ENCODE measurements at places on chromosomes 3 and 15.
A peak's percentile ranks its signal among the peaks of the same experiment; 100 is the strongest.

GRCh38 chr3:882533-882932 is 210.3 kb upstream of the CNTN6 start:
- DNase-seq = no peak

GRCh38 chr3:33074217-33075067 is 22.5 kb downstream of the GLB1 start:
- DNase-seq = peak; percentile 75

GRCh38 chr3:25556447-25556846 is 108.3 kb downstream of the TOP2B start:
- no peak for DNase-seq

DNA sequence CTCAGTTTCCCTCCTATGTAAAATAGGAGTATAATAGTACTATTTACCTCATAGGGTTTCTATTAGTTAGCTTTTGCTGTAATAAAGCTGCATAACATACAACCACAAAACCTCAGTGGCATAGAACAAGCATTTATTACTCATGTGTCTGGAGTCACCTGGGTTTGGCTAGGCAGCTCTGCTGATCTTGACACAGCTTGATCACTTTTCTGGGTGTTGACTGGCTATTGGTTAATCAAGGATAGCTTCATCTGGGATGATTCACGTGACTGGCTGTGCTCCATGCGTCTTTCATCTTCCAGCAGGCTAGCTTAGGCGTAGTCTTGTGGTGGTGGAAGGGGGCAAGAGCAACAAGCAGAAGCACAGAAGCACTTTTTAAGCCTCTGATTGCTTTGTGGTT is 112.6 kb downstream of the SQOR start:
- no peak for DNase-seq

DNA sequence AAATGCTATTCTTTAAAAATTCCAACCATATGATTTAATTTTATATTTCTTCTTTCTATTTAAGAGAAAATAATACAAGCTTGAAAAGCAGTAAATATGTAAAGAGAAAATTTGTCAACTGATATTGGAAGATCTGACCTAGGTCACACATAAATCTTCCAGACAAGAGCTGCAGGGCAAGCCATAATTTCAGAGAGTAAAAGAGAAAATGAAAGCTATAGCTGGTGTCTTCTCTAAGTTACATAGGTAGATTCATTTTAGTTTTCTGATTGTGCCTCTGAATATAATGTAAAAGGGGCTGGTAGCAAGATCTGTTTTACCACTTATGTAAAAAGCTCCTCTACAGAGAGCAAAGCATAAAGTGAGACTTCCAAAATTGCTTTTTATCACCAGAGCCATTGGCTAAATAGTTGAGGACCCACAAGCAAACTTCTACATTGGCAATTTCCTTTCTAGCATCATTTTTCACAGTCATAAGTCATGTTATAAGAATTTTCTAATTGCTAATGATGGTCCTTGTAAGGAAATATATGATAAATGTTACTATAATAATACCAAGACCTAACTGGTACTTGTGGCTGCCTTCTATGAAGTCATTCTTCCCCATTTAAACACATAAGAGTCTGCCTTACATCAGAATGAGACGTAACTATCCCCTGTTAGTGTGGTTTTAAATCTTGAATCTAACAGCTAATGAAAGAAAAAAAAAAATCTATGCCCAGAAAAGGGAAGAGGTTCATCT is 80.8 kb upstream of the SKOR1 start:
- DNase-seq = no peak

GRCh38 chr3:133455960-133456359 is 56.1 kb downstream of the BFSP2 start:
- DNase-seq = no peak

DNA sequence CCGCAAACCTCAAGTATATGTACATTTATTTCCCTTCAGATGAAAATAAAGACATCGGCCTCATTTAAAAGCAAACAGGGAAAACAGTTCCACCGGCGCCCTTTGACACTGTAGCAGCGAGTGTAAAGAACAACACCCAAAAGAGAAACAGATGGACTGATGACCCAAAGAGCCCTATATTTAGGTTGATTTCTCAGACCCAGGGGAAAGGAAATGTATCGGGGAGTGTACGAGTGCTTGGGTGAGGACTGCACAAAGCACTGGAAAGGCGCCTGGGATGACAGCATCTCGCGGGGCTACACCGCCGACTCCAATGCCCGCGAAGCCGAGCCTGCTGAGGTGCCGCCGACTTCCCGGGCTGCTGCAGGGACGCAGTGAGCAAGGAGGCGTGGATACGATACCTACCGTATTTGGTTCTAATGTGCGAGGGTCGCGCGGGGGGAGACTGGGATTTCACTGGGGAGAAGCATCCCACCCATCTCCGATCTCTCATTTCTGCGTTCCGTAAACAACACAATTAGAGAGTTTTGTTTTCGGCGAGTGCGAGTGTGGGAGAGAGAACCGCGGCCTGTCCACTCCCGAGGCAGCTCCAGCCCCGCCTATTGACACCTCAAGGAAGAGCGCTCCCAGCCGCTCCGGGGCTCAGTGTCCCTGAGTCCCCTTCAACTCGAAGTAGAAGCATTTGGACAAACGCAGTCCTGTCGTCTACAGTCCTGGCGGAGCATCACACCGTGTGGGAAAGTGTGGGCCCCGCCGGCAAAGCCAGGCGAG is 2.0 kb downstream of the MECOM start:
- DNase-seq = no peak

DNA sequence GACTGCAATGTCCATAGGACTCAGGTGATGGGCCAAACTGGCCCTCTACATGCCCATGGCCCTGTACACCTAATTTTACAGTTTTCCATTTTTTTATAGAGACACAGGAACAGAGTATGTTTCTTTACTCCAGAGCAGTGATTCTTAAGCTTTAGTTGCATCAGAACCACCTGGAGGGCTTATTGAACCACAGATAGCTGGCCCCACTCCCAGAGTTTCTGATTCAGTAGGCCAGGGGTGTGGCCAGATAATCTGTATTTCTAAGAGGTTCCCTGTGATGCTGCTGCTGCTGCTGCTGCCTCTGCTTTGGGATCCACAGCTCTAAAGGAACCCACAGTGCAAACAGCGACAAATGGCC is 5.1 kb downstream of the RBP1 start:
- DNase-seq = no peak

- no peak for DNase-seq
These were observed 63.9 kb downstream of the FBLN2 start for GRCh38 chr3:13612829-13613228.

GRCh38 chr3:175648899-175649298 is 789.8 kb downstream of the NAALADL2 start:
- no peak for DNase-seq

- DNase-seq = no peak
These were observed 168.5 kb downstream of the MECOM start for GRCh38 chr3:169494982-169495381.

DNA sequence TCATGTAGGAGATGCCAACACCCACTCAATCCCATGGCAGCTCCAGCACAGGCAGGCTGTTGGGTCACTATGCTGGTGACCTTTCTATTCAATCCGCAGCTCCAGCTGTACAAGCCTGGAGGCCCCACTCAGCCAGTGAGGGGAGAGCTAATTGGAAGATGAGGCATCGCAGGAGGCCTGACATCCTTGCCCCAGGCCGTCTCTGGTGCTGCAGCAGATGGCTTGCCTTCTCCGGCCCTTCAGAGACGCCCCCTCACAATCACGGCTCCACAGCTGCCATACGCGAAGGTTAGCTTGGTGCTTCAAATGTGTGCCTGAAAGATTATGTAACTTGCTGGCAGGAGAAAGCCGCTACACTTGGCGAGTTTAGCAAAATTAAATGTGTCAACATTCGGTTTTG is 104.2 kb upstream of the CLSTN2 start:
- no peak for DNase-seq

DNA sequence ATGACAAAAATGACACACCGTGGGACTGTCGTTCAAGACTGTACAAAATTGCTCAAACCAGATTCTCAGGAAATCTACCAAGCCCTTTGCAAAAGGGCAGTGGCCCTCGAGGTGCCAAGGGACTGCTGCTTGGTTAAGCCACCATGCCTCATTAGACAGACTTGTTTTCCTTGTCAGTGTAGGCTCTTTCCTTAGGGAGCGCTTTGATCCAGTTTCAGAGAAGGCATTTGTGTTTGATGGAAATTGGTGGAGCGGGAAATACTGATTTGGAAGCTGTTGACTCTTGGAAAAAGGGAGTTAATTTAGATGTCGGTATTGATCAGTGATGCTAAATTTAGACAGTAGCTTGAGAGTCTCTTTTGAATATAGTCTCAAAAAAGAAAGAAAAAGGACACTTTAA is 304.3 kb upstream of the UMPS start:
- DNase-seq = no peak

- no peak for DNase-seq
These were observed 51.3 kb downstream of the CCK start for GRCh38 chr3:42214565-42215283.

DNA sequence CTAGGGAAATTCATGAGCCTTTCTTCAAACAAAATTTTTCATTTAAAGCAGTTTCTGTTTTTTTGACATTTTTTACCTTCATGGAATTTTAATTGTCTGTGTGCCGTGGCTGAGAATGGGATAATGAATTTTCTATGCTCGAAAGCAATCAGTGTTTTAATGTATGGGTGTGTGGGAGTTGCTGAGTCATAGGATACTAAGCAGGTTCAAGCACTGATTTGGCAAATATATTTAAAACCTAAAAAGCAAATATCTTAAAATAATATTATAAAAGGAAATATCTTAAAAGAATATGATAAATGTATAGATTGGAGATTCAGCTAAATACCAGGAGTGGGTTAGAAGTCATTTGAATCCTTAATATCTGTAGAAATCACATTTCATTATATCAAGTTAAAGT is 173.6 kb upstream of the LRRFIP2 start:
- DNase-seq = no peak

GRCh38 chr15:96346409-96346970 is 16.0 kb downstream of the NR2F2 start:
- DNase-seq = no peak

GRCh38 chr3:66015841-66016240 is 22.9 kb downstream of the MAGI1 start:
- DNase-seq = no peak

DNA sequence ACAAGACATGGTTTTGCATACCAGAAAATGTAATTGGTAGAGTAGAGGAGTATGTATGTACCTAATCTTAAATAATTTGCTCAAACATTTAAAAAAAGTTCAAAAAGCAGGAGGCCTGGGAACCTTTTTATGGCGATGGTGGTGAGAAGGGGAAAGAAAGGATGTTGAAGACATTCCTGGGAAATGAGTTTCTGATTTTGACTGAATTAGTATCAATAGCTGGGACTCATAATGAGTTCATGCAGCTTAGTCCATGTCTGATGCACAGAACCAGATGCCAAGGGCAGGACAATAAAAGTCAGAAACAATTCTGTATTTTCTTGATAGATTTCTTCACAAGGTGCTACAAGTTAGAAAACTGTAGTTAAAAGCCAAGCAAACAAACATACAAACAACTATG is 395.3 kb downstream of the GAP43 start:
- DNase-seq = no peak

Measured in activated CD4-positive, alpha-beta T cell treated with anti-CD3 and anti-CD28 coated beads for 4 hours (primary cell).